Activated gamma-delta T cell treated with Interleukin-2 at 50 U/mL for 16 hours (primary cell): ENCODE measurements at places on chromosomes 1 and 21.
A peak's percentile ranks its signal among the peaks of the same experiment; 100 is the strongest.

- peak; percentile 61 for DNase-seq
These were observed 79.0 kb downstream of the RAVER2 start for GRCh38 chr1:64823691-64824476.

DNA sequence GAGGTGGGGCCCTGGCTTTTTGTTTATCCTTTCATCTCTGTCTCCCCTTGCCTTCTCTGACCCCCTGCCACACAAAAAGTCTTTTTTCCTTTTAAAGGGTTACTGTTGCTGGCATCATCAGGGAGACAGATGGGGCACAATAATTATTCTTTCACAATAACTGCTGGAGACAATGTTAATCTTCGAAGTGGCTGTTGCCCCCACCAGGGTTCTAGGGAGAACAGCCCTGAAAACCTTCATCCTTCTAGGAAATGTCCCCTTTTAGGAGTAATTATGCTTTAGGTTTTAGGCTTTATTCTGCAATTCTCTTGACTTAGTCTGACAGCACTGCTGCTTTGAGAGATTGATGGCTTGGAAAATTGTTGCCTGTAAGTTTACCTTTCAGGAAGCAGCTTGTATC lies 150.0 kb downstream of the NOS1AP start:
- no peak for DNase-seq

GRCh38 chr1:38872401-38873026 lies 634 bp downstream of the MYCBP start:
- peak; percentile 10 for DNase-seq

GRCh38 chr1:226433341-226433720 lies 25.4 kb upstream of the PARP1 start:
- no peak for DNase-seq

DNA sequence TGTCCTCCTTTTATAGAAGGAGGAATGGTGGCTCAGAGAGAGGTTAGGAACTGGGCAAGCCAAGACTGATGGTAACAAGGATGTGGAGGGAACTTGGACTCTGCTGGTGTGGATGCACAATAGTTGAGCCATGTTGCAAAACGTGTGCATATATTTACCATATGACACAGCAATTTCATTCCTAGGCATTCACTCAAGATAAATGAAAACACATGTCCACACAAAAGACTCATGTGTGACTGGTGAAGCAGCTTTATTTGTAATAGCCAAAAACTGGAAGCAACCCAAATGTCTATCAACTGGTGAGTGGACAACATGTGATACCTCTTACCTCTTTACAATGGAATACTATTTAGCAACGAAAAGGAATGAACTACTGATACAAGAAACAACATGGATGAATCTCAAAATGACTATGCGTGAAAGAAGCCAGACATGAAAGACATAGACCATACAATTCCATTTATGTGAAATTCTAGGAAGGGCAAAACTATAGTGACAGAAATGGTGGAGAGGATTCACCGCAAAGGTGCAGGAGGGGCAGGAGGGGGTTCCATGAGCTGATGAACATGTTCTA lies 36.2 kb downstream of the CAMK2N1 start:
- DNase-seq: no peak

- no peak for DNase-seq
These were observed 294.6 kb downstream of the RPS6KC1 start for GRCh38 chr1:213345621-213346020.

- DNase-seq: no peak
These were observed 8.7 kb downstream of the KIRREL1 start for GRCh38 chr1:158002022-158002630.

DNA sequence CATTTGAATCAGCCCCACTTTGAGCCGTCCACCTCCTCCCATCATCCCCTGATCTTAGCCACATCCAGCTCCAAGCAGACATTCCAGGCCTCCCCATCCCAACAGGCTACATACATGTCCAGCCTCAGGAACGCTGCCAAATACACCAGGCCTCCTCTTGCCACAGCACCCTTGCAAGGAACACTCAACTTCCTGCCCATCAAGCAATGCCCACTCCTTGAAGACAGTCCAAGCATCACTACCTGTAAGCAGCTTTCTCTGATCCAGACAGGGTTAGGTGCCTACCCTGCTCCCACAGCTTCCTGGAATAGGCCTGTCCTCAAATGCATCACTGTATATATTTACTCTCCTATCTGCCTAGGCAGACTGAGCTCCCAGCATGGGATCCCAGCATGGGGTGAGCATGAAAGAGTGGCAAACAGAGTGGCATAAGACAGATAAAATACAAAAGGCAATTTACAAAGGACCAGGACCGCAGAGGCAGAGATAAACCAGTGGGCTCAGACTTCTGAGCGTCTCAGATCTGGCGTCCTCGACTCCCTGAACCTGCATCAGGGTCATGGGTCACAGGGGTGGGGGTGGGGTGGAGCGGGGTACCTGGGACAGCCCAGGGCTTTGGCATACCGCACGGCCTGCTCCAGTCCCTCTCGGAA lies 816 bp downstream of the HYI start:
- no peak for DNase-seq

DNA sequence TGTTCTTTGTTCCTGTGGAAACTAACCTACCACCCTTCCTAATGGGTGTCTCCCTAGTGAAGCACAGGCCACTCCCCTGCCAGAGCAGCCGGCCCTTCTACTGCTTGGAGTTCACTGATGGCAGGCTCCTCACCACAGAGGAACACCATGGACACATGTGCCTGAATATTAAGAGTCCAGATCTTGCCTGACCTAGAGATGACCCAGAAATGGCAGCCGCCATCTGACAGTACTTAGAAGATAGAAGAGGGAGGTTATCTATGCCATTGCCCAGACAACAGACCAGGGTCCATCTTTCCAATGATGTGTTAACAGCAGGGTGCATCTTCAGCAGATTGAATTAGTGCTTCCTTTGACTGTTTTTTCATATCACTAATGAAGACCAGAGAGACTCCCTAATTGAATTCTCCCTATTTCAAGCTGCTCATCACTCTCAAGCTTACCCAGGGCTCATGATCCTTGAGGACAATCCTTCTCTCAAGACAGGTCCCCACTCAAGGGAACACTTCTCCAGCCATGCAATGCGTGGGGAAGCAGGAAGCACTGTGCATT lies 59.8 kb downstream of the PLEKHA6 start:
- DNase-seq: no peak

DNA sequence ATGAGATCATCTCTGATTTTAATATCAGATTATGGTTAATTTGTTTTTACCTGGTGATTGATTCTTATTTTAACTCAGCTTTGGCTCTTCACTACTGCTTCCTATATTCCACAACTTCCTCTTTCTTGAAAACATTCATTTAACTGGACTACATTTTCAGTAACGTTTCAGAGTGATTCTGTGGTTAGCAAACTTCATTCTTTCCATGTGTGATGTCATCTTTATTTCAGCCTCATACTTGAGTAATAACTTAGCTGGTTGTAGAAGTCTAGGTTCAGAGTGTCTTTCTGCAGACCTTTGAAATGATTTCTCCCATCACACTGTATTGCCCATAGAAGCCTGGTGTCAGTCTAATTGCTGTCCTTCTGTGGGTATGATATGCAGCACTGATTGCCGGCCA lies 36.0 kb upstream of the SLC35F3 start:
- DNase-seq: no peak
